ENCODE measurements at places on chromosomes 1 and 21. TPM values are rescaled to one million over a fixed set of nuclear protein-coding genes. Genes with fewer than 3 reads are reported as not detected.

The NDUFV3 gene
- 54.9 TPM for total RNA-seq

The CHIA gene
- not detected for total RNA-seq

The CELA2A gene
- total RNA-seq, result not detected

The SPRR2A gene
- not detected for total RNA-seq

The LYPD8 gene
- total RNA-seq, result not detected

The SHISA4 gene
- total RNA-seq, result 43.4 TPM

DNA sequence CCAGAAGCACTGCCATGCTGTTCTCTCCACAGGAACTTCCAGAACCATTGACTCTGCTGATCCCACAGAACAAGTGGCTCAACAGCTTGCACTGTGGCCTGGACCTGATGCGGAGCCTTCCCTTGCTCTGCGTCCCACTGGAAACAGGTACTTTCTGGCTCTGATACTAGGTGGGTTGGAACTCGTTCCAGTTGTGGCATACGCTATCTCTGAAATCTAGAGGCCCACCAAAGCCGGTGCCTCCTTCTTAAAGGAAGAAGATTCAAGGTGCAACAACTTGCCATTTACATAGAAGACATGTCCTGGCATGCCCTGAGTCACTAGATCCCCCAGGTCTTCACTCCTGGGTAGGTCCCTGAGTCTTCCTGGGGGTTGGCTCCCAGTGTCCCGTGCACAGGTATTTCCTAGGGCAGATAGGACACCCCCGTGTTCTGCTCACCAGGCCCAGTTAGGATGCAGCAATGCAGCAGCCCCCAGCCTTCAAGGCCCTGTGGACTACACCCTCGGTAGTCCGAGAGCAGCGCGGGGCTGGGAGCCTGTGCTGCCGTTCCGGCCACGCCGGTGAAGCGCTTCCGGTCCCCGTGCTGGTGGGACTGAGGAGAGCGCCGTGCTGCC is 10.8 kb upstream of the PCBP3 start:
- no peak for DNase-seq

DNA sequence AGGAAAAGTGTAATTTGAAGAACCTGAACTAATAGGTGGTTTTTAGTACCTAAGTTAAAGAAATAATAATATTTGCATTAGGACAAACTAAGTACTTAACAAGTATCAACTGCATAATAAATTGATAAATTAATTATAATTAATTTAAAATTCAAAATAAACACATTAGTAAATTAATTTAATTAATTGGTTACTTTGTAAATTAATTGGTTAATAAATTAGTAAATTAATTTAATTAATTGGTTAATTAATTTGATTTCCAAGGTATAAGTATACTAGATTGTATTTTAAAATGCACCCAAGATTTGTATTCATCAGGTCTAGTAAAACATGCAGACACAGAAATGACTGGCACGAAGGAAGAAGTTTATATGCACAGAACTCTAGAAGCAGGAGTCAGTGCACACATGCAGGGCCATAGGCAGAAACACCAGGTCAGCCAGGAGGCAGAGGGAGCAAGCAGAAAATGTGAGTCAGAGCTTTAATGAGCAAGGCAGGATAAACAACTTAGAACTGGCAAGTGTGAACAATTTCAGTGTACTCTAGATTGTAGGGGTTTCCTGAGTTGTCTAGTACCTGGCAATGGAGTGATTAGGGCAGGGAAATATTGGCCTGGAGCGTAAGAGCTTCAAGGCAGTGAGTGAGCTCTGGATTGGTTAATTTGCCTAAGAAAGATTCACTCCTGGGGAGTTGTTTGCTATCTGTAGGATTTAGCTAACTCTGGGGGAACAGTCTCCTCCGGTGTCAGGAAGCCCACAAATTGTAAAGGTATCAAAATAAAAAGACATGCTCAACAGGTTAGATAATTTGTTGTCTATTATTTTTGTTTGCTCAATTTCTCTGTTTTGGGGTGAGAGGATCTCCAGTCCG is 665.7 kb downstream of the MRPL39 start:
- no peak for DNase-seq

DNA sequence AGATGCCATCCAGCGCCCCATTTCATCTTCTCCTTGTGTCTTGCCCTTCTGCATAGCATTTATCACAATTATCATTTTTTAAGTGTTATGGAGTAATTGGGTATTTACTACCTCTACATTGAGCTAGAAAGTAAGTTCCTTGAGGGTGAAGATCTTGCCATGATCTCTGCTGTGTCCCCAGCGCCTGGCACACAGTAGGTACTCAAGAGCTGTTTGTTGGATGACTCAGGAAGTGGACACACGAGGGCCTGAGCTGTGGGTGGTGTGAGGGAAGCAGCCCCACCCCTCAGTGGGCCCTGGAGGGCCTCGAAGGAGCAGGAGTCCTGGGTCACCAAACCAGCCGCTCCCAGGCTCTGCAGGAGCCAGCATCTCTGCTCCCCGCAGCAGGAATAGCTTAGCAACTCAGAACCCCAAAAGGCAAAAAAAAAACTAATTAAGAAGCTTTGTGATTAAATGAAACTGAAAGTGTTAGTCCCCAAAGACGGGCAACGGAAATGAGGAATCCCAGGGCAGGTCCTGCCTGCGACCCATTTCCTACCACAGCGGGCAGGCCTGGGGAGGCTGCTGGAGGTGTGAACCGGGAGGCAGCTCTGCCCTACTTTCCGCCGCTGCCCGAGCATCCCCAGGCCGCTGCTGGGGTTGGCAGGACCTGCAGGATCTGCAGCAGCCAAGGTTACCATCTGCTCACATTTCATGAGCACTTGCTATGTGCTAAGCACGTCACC is 87.7 kb downstream of the LACTBL1 start:
- no peak for DNase-seq

GRCh38 chr1:55955016-55955621 is 624.2 kb downstream of the PLPP3 start:
- DNase-seq, result no peak

- DNase-seq, result no peak
These were observed 155.0 kb downstream of the SETD4 start for GRCh38 chr21:35905096-35905962.

GRCh38 chr1:226506921-226507320 is 41.6 kb upstream of the STUM start:
- DNase-seq, result no peak

- no peak for DNase-seq
These were observed 114.1 kb downstream of the LHX4 start for GRCh38 chr1:180343921-180344769.

GRCh38 chr1:197150336-197151005 is 4.0 kb upstream of the ASPM start:
- no peak for DNase-seq

GRCh38 chr1:93095804-93096585 is 16.9 kb downstream of the MTF2 start:
- DNase-seq, result no peak

DNA sequence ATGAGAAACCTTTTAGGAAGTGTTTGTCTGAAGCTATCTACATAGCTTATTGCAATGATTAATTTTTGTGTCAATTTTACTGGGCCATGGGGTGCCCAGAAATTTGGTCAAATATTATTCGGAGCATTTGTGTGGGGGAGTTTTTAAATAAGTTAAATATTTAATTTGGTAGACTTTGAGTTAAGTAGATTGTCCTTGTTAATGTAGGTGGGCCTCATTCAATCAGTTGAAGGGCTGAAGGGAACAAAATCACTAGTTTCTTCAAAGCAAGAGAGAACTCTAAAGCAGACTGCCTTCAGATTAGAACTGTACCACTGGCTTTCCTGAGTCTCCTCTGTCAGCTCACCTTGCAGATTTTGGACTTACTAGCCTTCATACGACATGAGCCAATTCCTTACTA is 1008.6 kb upstream of the ADAMTS5 start:
- no peak for DNase-seq
